AG09309 (cell line): ENCODE measurements at places on chromosomes 13 and 19.

DNA sequence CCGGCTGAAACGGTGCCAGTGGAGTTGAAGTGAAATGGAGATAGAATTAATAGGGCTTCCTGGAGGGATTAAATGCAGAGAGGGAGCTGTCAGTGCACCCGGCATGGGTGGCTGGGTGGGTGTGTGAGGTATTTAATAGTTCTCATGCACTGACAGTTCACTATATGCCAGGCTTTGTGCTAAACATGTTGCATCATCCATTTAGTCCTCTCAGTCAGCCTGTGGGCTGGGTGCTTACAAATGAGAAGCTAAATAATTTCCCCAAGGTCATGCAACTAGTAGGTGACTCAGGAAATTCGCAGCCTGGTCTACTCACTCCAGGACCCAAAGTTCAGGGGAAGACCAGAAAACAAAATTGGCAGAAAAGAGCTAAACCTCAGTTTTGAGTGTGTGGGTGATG lies 63.5 kb upstream of the SPATA13 start:
- peak; percentile 38 for DNase-seq

DNA sequence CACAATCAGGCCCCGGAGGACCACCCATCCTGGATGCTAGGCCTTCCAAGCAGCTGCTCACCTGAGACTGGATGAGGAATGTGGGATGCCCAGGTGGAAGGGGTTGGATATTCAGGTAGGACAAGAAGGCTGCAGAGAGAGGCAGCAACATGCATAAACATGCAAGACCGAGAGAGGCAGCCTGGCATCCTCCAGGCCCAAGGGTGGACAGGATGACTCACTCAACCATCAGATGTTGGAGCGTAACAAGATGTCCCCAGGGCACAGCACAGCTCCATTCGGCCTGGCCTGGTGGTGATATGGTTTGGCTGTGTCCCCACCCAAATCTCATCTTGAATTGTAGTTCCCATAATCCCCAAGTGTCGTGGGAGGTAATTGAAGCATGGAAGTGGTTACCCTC lies 10.0 kb upstream of the CABP5 start:
- no peak for DNase-seq

GRCh38 chr13:29925457-29926097 lies 75.2 kb upstream of the UBL3 start:
- DNase-seq: peak; percentile 69

GRCh38 chr19:45249261-45250033 lies 1.6 kb upstream of the MARK4 start:
- DNase-seq: no peak

GRCh38 chr13:25085125-25085742 lies 10.7 kb upstream of the PABPC3 start:
- peak; percentile 3 for DNase-seq

GRCh38 chr19:46571495-46571894 lies 29.6 kb upstream of the CALM3 start:
- DNase-seq: no peak

GRCh38 chr19:41934849-41935374 lies 6.7 kb upstream of the ERFL start:
- no peak for DNase-seq

GRCh38 chr19:35264268-35265125 lies 4.3 kb upstream of the USF2 start:
- no peak for DNase-seq

DNA sequence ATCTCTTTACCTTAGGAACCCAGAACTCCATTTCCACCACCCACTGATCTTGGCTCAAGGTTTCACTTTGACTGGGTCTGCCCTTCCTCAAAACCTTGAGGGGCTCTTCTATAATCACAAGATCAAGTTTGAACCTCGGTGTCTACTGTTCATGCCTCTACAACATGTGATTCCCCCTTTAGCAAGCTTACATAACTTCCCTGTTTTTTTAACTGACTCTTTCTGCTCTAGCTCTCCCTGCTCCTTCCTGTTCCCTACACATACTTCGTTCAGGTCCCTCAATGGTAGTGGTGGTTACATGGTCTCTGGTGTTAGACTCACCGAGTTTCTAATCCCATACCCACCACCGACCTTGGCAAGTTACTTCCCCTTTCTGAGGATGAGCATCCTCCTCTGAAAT lies 26.7 kb downstream of the CEACAM8 start:
- DNase-seq: no peak

- DNase-seq: peak; percentile 29
These were observed 44.8 kb downstream of the ING1 start for GRCh38 chr13:110758195-110758805.

GRCh38 chr13:33958964-33959363 lies 141.0 kb downstream of the RFC3 start:
- no peak for DNase-seq

- DNase-seq: no peak
These were observed 3.0 kb upstream of the HIPK4 start for GRCh38 chr19:40392894-40393517.

DNA sequence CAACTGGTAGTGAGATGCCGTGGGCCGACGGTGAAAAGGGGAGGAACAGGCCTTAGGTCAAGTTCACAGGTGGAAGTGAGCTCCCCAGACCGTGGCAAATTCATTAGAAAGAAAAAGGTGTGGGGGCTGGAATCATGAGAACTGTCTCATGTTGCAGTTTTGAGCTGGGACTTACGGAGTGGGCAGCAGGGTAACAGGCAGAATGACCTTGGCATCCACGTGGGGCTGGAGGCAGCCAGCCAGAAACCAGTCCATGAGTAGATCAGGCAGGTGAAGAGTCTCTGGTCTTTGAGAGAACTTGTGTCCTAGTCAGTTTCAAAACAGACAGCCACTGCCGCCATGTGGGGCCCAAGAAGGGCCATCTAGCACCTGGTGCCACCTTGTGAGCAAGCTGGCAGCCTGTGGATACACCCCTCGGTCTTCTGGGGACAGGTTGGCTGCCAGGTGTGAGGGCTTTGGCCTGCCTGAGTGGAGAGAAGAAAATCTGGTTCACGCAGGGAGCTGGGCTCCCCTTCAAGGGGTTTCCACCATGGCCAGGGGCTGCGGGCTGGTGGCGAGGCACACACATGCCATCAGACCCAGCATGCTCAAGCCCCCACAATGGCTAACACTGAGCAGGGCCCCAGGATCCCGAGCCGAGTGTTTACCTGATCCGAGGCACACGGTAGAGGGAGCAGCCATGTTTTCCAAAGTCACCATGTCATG lies 23.9 kb downstream of the TSSK6 start:
- no peak for DNase-seq

GRCh38 chr13:60016229-60016628 lies 147.5 kb downstream of the DIAPH3 start:
- DNase-seq: no peak

- DNase-seq: no peak
These were observed 8.8 kb downstream of the SAFB start for GRCh38 chr19:5631567-5632240.

GRCh38 chr19:52896431-52897137 lies 851 bp downstream of the ZNF320 start:
- DNase-seq: no peak

DNA sequence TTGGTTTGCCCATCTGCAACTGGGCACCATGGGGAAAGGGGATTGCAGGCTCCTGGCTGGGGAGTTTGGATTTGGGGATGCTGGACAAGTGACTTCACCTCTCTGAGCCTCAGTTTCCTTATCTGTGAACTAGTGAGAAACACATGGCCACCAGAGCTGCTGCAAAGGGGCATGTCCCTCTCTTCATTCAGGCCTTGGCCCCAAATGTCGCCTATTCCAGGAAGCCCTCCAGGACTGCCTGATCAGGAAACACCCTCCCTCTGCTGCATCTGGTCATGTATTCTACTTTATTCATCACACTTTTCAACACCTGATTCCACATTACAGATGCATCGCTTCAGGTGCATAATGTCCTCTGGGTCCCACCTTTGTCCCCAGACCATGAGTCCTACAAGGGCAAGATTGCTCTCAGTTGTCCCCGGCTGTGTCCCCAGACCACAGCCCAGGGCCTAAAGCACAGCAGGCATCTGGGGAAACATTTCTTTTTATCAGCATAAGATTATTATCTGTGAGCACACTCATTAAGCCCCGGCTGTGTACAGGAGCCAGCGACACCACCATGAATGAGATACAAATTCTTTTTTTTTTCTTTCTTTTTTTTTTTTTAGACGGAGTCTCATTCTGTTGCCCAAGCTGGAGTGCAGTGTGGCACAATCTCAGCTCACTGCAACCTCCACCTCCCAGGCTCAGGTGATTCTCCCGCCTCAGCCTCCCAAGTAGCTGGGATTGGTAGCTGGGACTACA lies 37.5 kb downstream of the ARRDC2 start:
- DNase-seq: no peak

- DNase-seq: no peak
These were observed 17.8 kb upstream of the LATS2 start for GRCh38 chr13:21079221-21079620.

DNA sequence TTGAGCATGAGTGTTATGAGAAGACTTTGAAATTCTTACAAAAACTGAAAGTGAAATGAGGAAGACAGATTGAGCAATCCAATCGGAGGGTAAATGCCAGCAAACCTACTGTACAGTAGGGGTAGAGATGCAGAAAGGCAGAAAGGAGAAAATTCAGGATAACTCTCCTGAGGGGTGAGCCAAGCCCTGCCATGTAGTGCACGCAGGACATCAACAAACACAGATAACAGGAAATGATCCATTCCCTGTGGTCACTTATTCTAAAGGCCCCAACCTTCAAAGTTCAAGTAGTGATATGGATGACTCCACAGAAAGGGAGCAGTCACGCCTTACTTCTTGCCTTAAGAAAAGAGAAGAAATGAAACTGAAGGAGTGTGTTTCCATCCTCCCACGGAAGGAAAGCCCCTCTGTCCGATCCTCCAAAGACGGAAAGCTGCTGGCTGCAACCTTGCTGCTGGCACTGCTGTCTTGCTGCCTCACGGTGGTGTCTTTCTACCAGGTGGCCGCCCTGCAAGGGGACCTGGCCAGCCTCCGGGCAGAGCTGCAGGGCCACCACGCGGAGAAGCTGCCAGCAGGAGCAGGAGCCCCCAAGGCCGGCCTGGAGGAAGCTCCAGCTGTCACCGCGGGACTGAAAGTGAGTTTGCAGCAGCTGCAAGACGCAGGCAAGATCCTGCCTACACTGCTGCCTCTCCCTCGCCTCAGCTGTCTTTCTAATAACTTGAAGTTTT lies at the start of gene TNFSF13B:
TSS of gene TNFSF13B (plus strand) at position 118 of the 728 bp plus-strand sequence. CDS start at position 296, 178 bp downstream.
- no peak for DNase-seq

GRCh38 chr13:24050292-24050711 lies 110.2 kb upstream of the SPATA13 start:
- no peak for DNase-seq

GRCh38 chr19:10516671-10517286 lies 468 bp downstream of the S1PR5 start:
- no peak for DNase-seq

DNA sequence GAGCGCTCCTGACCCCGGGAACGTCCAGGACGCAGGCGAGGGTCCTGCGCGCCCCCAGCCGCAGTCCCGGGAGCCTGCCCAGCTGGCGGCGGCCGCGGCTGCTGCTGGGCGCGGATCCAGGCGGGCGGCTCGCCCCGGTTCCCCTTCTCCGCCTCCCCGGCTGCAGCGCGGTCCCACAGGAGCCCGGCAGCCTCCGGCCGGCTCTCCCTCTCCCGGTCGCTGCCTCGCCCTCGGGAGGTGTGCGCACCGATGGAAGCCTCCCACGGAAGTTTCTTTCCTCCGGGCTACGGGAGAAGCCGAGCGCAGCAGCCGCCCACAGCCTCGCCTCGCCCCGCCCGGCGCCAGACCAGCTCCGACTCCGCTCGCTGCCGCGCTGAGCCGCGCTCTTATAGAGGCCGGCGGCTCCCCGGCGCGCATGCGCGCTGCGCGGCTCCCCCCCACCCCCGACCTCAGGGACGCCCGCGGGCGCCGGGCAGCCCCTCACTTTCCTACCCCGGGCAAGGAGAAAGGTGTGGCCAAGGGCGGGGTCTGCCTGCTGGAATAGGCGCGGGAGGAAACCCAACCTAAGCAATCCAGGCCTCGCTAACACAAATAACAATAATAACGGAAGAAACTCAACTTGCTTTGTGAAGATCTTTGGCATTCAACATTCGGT lies at the start of gene SHISA2:
TSS of gene SHISA2 (minus strand) at position 360 of the 655 bp plus-strand sequence. CDS start 1,041 bp downstream, outside the sequence.
- no peak for DNase-seq

GRCh38 chr13:31274390-31274789 lies 74.6 kb downstream of the B3GLCT start:
- DNase-seq: no peak

DNA sequence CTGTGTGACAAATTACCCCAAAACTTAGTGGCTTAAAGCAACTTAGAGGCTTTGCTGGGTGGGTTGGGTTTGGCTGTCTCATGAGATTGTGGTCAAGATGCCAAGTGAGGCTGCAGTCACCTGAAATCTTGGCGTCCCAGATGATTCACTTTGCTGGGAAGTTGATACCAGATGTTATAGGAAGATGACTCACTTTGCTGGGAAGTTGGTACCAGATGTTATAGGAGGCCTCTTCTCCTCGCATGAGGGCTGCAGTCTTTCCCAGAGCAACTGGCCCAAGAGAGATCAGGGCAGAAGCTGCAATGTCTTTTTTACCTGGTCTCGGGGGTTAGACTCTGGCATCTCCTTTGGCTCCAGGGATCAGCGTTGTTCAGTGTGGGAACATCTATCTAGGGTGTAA lies 16.8 kb downstream of the TEX29 start:
- peak; percentile 87 for DNase-seq

- DNase-seq: no peak
These were observed 827.7 kb upstream of the PCDH9 start for GRCh38 chr13:68057836-68058235.

GRCh38 chr13:24085662-24086061 lies 74.9 kb upstream of the SPATA13 start:
- DNase-seq: no peak

DNA sequence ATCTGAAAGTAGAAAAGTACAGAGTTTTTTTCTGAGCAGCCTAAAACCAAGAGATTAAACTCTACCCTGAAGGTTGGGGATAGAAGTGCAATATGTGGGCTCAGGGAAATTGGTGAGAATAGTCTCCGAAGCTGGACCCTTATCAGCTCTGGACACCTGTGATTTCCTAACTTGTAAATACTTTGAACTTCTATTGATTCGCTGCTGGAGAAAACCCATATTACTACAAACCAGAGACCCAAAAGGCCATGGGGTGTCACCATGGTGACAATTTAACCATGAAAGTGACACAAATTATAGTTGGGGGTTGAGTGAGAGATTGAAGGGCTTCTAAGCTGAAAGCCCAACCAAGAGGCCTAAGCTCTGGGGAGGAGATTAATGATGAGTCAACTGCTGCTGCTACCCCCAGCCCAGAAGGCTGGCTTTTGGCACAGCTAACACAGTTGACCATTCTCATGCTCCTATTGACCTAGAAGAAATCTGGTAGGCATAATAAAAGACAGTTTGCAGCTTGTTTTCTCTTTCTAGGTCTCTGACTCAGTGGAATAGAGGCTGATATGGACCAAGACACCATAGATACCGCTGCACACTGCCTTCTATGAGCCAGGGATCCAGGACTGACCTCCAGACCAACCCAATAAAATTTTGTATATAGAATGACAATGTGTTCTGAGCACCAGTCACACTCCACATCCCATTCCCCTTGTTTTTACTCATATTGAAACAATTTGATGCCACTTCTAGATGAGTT lies 131.9 kb upstream of the FNDC3A start:
- DNase-seq: no peak

- DNase-seq: no peak
These were observed 1198.3 kb downstream of the OLFM4 start for GRCh38 chr13:54226876-54227275.

GRCh38 chr13:113121928-113122471 lies 599 bp upstream of the F10 start:
- no peak for DNase-seq
